WTC11 (cell line): ENCODE measurements at places on chromosomes 1 and 21.
A peak's percentile ranks its signal among the peaks of the same experiment; 100 is the strongest.

DNA sequence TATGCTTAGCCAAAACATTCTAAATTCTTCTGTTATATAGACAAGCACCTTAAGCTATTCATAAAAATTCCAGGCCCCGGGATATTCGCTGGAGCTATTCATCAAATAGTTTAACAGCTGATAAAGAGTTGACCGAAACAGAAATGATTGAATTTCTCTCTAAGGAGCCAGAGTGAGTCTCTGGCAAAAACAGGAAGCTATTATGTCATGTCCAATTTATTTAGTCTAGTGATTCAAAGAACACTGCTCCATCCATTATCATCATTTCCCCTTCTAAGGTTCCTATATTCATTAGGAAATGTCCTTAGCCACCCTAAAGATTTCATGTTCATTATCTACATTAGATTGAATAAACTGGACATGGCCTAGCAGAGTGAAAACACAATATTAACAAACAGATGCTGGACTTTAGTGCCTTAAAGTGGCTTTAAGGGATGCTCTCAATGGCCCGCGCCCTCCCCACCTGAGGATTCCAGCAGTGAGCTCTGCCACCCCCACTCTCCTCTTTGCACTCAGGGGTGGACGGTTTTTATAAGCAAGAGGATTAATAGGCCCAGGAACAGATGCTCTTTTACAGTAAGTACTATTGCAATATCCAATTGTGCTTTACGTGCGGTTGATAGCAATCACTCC lies 122.1 kb upstream of the RGS1 start:
- DNase-seq = no peak

DNA sequence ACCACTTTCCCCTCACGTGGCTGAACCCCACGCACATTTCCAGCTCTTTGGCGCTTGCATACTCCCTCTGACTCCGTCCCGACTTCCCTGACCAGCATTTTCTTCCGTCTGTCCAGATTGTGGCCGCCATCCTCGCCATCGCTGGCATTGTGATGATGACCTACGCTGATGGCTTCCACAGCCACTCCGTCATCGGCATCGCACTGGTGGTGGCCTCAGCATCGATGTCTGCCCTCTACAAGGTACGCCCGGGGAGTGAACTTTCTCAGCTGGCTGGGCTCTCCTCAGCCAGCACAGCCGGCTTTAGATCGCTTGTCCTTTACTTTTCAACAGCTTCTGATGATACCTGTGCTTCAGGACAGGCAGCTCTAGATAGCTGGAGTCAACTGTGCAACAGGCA lies 56.8 kb upstream of the COA6 start:
- DNase-seq = no peak

- no peak for DNase-seq
Observed at GRCh38 chr1:62826901-62827300, 43.0 kb downstream of the ATG4C start.

DNA sequence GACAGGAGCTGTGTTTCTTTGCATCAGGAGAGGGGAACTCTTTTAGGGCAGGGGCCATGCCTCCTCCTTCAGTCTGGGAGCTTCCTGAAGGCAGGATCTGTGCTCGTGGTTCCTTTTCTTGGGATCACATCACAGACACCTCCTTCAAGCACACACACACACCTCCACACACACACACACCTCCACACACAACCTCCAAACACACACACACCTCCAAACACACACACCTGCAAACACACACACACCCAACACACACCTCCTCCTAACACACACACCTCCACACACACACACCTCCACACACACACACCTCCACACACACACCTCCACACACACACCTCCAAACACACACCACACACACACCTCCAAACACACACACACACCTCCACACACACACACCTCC lies 10.5 kb downstream of the LGR6 start:
- no peak for DNase-seq

GRCh38 chr1:83742446-83742845 lies 256.5 kb downstream of the TTLL7 start:
- no peak for DNase-seq

- DNase-seq = peak; percentile 66
Observed at GRCh38 chr1:156726549-156727226, 1.6 kb upstream of the METTL25B start.
